Natural killer cell treated with Interleukin-12 subunit alpha and Interleukin-12 subunit beta and Interleukin-15 and Interleukin-18, amount 100 ng/mL, for 72 hours (primary cell): ENCODE measurements at places on chromosomes 1 and 21. TPM values are rescaled to one million over a fixed set of nuclear protein-coding genes. Genes with fewer than 3 reads are reported as not detected.

DNA sequence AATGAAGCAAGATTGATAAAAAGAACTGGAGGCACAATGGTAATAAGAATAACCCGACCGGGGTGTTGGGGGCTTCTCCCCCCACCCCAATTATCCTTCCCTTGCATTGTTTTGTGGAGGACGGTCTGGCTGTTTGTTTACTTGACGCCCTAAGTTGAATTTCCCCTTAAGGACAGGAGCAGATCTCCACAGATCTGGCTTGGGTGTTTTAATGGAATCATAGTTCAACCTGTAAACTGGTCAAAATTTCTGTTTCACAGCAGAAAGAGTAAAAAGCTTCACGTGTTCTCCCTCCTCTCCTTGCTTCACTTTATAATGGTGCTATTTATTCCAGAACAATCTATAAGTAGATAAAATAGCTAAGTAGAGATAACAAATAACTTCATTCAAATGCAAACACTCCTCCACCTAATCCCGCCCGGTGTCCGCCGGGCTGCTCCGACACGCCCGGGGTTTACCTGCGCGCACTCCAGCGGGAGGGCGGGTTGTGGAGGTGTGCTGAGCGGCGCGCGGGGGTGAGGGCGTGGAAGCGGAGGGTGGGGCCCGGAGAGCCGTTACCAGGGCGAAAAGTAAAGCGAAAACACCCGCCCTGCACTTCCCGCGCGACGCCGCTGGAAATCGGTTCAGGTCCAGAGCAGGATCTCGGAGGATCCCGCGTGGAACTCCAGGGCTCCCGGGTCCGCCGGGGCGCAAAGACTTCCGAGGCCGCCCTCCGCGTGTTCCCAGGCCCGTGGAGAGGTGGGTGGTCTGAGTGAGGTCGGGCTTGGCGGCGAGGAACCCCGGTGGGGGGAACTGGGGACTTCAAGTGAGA is 2.0 kb upstream of the ATF3 start:
- H3K27me3 ChIP-seq = peaks cover 78% of the 10 kb centered on the region
- peak overlapping the region; percentile 69 for H3K27ac ChIP-seq
- peak overlapping the region; percentile 91 for H3K4me3 ChIP-seq
- H3K36me3 ChIP-seq = peaks cover 9% of the 10 kb centered on the region
- no peak for DNase-seq

ACTA1 gene
- not detected for total RNA-seq

TMED5 gene
- total RNA-seq = 62.7 TPM

SPRR2E gene
- not detected for total RNA-seq

EDARADD gene
- total RNA-seq = 7.2 TPM

PRRX1 gene
- total RNA-seq = not detected

FBXO42 gene
- total RNA-seq = 34.9 TPM

DNA sequence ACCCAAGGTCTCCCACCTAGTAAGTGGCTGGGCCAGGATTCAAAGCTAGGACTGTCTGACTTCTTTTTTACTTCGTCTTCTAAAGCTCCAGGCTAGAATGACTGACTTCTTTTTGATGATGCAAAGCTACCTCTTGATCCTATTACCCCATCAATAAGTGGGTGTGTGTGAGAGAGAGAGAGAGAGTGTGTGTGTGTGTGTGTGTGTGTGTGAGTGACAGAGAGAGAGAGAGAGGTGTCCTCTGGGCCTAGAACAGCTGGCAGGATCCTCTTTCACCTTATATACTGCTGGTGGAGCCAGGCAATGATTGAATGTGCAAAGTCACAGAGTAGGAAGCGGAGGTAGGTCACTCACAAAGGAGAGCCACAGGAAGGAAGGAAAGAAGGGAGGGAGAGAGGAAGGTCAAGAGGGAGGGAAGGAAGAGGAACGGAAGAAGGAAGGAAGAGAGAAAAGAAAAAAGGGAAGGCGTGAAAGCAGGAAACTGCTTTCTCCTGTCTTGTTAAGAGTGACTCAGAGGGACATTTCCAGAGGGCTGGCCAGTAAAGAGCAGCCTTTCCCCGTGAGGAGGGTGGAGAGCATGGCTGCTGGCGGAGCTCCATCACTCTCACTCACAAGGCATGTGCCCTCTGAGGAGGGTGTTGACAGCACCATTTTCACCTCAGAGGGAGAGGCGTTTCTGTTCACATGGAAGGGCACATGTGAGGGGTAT is 68.9 kb downstream of the CDC7 start:
- peak overlapping the region; percentile 91 for H3K27ac ChIP-seq
- H3K36me3 ChIP-seq = no peaks in the 10 kb centered on the region
- H3K27me3 ChIP-seq = no peaks in the 10 kb centered on the region
- peaks cover 25% of the 10 kb centered on the region for H3K4me1 ChIP-seq
- DNase-seq = no peak

NTMT2 gene
- not detected for total RNA-seq

NES gene
- total RNA-seq = not detected
